GM06990 (cell line): ENCODE measurements at places on chromosomes 1 and 21.

GRCh38 chr1:78121710-78122109 is 75.9 kb downstream of the GIPC2 start:
- no peak for DNase-seq

DNA sequence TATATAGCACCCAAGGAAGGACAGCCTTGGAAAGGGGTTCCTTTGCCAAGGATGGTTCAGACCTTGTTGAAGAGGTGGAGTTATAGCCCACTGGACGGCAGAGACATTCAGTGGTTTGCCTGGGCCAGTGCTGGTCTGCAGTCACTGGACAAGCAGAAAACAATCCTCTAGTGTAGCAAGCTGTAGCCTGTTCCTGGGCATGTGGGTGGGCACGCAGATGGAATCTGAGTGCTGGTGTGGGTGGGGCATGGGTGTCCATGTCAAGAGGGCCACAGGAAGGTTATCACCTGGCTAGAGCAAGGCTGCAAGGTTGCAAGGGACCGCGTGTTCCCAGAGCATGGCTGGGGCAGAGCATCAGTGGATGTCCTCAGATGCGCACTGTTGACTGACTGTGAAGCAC is 244.7 kb downstream of the PTPRU start:
- DNase-seq = no peak

DNA sequence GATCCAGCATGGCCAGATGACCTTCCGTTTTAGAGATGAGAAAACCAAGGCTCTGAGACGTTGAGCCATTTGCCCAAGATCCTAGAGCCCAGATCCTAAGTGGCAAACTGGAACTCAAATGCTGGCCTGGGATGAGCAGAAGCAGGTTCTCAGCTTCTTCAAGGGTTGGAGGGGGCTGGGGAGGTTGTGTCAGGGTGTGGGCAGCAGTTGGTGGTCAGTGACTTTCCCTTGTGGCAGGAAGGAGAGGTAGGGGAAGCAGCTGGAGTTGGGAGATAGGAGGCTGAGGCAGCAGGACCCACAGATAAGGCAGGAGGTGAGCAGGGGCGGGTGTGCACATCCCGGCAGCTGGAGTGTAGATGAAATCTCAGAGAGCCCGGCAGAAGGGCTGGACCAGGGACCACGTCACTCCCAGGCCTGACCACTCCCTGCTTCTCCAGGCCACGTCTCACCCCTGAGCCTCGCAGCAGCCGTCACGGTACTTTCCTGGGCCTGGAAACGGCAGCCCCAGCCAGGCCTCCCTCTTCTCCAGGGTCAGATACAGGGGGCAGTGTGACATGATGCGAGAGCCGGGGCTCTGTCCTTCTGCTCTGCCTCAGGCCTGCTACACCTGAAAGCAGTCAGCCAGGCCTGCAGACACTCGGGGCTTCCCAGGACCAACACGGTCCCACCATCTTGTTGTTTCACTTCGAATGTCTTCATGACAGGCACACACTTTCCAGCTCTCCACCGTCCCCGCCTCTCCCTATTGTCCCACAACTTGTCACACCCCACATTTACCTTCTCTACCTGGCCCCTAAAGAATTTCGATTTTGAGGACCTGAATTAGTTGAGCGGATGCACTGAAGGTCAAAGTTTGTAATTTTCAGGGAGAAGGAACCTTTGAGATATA is 11.5 kb upstream of the LAPTM5 start:
- DNase-seq = no peak

DNA sequence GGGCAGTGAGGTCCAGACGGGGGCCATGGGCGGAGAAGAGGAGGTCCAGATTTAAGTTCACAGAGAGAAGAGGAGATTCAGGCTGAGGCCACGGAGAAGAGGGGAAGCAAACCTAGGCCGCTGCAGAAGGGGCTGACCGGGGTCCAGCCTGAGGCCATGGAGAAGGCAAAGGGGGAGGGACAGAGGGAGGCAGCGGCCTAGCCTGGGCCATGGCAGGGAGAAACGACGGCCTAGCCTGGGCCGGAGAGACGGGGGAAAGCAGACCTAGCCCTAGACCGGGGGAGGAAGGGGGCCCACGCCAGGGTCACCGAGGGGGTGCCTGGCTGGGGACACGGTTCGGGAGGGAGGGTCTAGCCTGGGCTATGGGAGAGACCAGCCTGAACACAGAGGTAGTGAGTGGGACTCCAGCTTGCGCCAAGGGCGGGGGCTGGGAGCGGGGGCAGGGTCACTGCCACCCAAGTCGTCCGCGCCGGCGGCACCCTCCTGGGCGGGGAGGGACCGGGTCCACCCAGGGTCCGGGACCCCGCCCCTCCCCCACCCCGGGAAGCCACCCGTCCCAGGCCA is 459 bp downstream of the CAPZB start:
- DNase-seq = peak; percentile 47

- DNase-seq = no peak
Observed at GRCh38 chr1:61295818-61296537, 213.6 kb downstream of the NFIA start.

GRCh38 chr1:226549094-226549936 is 751 bp downstream of the STUM start:
- no peak for DNase-seq

DNA sequence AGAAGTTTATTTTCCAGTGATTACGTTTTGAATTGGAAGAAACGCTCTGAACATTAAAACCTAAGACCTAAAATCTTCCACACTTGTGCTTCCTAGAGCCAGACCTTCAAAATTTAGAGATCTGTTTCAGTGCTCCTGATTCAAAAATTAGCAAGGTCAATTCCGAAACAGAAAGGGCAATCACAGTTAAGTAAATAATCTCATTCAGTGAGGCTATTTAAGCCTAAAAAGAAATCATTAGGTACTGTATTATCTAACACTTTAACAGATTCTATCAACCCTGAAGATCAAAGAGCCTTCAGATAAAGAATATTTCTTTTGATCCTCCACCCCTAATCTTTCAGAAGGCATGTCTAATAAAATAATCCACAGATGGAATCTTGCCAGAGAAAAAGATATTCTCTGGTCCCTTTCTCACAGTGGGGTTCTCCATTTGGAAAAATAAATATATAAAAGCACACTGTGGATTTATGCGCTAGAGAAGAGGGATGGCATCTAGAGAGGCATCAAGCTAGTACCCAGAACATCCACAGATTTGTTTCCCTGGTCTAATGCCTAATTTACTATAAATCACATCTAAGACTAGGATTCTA is 54.4 kb downstream of the ZZZ3 start:
- no peak for DNase-seq

DNA sequence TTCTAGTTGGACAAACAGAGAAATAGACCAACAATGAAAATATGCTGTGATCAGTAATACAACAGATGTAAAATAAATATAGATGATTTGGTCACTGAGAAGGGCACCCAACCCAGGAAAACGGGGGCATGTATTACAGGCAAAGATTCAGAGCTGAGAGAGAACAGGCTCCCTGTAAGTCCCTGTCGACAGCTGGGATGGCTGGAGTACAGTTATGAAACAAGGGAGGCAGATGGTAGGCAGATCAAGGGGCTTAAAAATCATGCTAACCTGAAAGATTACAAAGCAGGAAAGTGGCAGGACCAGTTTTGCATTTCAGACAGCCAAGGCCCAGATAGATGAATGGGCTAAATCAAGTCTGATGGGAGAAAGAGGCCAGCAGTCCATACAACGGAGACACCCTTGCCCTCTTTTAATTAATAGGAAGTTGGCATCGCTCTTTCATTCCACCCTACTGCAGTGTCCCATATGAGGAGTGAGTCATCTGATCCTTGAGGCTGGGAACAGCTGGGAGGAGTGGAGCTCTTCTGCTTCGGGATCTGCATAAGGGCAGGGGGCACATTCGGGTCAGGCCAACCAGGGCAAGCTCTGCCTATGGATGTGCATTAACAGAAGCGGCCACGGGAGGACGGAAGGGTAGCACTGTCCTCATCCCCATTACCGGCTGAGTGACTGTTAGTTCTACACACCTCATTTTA is 171.1 kb downstream of the DAB1 start:
- DNase-seq = no peak

DNA sequence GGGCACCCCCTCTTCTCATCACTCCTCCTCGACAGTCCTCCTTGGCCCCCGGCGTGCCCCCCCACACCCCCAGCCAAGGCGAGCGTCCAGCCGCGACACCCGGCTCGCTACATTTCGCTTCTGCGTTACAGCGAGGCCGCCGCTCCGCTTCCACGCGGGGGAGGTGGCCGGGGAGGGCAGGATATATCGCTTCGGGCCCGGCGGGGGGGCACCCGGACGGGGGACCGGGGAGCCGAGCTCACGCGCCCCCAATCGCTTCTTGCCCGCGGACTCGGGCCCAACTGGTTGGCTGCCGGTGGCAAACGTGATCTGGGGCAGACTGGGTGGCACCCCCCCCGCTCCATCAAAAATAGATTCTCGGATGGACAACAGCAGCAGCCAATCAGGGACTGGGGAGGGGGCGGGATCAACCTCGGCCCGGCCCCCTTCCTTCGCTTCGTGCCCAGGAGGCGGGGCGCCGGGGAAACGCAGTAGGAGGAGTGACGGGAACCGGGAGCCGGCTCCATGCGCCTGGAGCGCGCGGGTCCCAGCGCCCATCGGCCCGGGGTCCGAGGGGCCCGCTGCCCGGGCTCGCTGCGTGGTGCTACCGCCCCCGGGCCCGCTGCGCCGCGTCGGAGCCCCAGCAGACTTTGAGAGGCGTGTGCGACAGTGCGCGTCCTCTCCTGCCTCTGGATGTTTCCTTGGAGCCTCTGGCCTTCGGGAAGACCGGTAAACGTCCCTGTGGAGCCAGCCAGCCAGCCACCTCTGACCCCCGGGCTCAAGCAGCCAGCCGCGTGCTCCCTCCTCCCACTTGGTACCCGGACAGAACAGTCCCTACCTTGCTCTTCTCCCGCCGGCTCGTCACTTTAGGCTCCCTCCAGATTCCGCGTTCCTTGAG is at the start of gene SLC41A1:
Gene SLC41A1, minus strand, starts transcription at position 321 of the 877 bp plus-strand sequence. CDS start 2,757 bp downstream, outside the sequence.
- peak; percentile 78 for DNase-seq
